ENCODE measurements at places on chromosomes 16 and 17.

GRCh38 chr16:3012246-3012645, 477 bp upstream of the CLDN9 start:
- no peak for DNase-seq
- H3K27ac ChIP-seq: no peak overlapping the region
- peaks cover 9% of the 10 kb centered on the region for H3K4me1 ChIP-seq
- H3K27me3 ChIP-seq: peaks cover 32% of the 10 kb centered on the region
- H3K36me3 ChIP-seq: no peaks in the 10 kb centered on the region
- no peak overlapping the region for H3K4me3 ChIP-seq

DNA sequence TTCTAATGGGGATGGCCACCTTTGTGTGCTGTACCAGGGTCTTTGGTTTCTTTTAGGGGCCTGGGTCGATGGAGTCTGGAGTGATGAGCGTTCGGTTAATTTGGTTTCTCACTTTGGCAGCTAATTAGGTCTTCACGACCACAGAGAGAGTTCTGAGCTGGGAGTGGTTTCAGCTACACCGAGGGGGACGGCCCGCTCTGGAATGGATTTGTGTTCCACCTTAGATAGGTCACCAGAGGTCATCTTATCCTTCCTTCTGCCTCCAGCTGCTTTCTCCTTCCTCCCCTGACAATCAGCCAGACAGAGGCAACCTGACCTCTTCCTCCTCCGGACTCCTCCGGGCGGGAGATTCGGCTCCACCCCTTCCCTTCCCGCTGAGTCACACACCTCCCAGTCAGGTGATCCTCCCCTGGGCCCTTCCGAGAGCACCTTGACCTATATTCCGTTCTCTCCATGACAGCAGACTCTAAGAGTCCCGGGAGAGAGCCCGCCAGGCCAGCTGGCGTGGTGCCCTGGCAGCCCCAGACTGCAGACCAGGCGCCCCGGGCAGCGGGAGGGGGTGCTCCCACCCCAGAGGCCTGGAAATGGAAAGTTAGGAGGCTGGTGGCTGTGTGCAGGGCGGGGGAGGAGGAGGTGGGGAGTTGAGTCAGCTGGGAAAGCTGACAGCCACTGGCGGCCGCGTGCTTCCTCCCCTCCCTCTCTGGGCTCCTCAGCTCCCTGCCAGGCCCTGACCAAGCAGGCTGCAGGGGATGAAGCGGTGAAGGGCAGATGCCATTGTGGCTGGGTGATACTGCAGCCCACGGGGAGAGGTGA, 44.7 kb downstream of the CHD9 start:
- peak overlapping the region; percentile 72 for H3K4me3 ChIP-seq
- peaks cover 55% of the 10 kb centered on the region for H3K4me1 ChIP-seq
- peaks cover 5% of the 10 kb centered on the region for H3K36me3 ChIP-seq
- H3K27me3 ChIP-seq: no peaks in the 10 kb centered on the region

GRCh38 chr17:75075597-75076336, 12.0 kb upstream of the SLC16A5 start:
- peaks cover 24% of the 10 kb centered on the region for H3K4me1 ChIP-seq
- no peaks in the 10 kb centered on the region for H3K27me3 ChIP-seq
- no peaks in the 10 kb centered on the region for H3K36me3 ChIP-seq
- DNase-seq: no peak
- no peak overlapping the region for H3K4me3 ChIP-seq
- H3K27ac ChIP-seq: no peak overlapping the region

DNA sequence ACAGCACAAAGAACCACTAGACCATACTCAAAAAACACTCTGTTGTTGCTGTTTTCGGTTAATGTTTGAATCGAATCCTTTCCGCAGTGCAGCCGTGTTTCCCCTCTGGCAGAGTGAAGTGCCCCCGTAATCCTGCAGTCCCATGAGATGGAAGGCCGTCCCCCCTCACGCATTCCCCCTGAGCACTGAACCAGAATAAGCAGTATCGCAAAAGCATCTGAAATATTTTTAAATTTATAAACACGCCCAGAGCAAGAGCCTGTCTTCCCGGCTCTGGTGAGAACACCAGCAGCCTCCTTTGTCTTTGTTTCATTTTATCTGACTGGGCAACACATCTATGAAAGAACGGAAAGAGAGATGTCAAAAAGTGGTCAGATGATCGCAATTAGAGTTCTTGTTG, 121.0 kb upstream of the ADAMTS18 start:
- no peak overlapping the region for H3K27ac ChIP-seq
- no peak overlapping the region for H3K4me3 ChIP-seq
- no peaks in the 10 kb centered on the region for H3K27me3 ChIP-seq
- H3K4me1 ChIP-seq: no peaks in the 10 kb centered on the region

DNA sequence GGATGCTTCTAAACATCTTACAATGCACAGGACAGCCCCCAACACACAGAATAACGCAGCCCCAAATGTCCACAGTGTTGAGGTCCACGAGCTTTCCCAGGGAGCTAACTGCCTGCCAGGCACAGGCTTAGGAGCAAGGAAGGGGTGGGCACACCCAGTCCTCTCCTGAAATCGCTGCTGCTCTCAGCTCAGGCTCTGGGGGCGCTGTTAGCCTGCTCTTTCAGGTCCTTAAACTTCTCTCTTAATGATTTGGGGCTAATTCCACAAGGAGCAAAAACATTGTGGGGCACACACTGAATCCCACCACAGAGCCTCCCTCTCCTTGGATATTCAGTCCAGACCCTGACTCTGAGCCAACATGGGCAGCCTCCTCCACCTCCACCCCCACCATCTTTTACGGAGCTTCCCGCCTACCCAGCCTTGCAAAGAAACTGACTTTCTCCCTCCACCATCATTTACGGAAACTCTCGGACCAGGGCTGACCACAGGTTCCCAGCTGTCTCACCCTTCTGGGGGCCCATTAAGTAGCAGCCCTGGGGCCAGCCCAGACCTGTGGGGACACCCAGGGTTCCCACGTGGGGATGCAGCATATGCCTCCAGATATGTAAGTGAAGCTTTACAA, 1.1 kb downstream of the CD300H start:
- peaks cover 4% of the 10 kb centered on the region for H3K4me1 ChIP-seq
- no peak for DNase-seq
- no peaks in the 10 kb centered on the region for H3K36me3 ChIP-seq
- H3K27ac ChIP-seq: no peak overlapping the region

DNA sequence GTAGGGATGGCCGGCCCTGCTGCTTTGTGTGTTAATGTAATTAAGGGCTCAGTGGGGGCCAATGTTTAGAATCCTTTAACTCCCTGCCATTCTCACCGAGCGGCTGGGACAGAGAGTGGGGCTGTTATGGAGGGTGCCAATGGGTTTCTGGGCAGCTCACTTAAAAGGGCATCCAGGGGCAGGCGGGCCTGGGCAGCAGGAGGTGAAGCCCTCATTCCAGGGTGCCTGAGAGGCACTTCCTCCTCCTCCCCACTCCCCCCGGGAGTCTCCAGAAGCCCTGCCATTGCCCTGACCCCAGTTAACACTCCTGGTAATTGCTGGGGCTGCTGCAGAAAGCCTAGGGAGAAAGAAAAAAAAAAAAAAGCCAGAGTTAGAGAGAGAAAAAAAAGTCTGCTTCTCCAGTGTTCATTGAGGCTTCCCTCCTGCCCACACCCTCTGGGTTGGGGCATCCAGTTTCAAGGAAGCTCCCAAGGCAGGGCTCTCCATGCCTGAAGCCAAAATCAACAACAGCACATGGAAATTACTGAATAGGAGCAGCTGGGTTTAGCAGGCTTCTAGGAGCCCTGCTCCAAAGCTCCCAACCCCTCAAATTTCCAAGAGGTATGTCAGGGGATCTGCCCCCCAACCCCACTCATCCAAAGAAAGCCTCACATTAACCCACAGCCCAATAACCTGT, 28.0 kb downstream of the CUEDC1 start:
- peak; percentile 88 for DNase-seq
- H3K36me3 ChIP-seq: no peaks in the 10 kb centered on the region
- H3K27me3 ChIP-seq: no peaks in the 10 kb centered on the region
- H3K27ac ChIP-seq: peak overlapping the region; percentile 56
- H3K4me3 ChIP-seq: no peak overlapping the region

- H3K4me3 ChIP-seq: no peak overlapping the region
- H3K27ac ChIP-seq: no peak overlapping the region
- no peaks in the 10 kb centered on the region for H3K4me1 ChIP-seq
- H3K36me3 ChIP-seq: no peaks in the 10 kb centered on the region
- DNase-seq: no peak
These were observed 54.7 kb upstream of the CRHR1 start for GRCh38 chr17:45729294-45729907.

- no peak overlapping the region for H3K4me3 ChIP-seq
- no peaks in the 10 kb centered on the region for H3K36me3 ChIP-seq
- no peak for DNase-seq
These were observed 6.9 kb upstream of the TEX2 start for GRCh38 chr17:64269687-64270649.

DNA sequence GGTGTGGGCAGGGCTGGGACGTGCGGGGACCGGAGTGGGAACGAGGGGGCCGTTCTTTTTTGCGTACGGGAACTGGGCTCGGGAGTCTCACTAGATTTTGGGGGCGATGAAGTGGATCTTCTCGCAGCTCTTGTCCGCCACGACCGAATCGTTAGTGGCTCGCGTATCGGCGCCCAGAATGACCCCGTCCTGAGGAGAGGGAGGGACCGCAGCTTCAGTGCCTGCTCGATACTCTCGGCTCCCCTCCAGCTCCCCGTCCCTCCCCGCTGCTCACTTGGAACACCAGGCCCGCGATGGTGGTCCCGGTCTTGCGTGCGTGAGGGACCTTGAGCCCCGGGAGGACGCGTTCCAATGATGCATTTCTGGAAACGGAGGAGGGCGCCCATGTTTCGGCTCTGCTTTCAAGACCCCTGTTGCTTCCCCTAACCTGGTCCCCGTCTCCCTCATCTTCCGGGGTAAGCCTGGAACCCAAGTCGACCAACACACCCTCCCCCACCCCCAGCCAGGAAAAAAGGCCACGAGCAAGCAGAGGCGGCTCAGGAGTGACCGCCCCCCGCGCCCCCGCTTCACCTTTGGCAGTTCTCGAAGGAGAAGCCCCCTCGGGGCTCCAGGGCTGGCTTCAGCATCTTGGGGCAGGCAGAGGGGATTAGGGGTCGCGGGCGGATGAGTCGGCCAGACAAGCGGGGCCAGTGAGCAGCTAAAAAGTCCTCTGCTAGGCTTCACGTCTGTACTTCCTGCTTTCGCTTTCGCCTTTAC, at the start of gene PSMB10:
Gene PSMB10, minus strand, starts transcription at position 727 of the 756 bp plus-strand sequence. Its CDS starts 101 bp downstream, at position 626.
- H3K4me3 ChIP-seq: peak within 1 kb of the TSS; percentile 98
- DNase-seq: no peak
- peaks cover 18% of the 10 kb centered on the region for H3K4me1 ChIP-seq
- H3K27ac ChIP-seq: peak within 1 kb of the TSS; percentile 98
- no peaks in the 10 kb centered on the region for H3K36me3 ChIP-seq
- no peaks in the 10 kb centered on the region for H3K27me3 ChIP-seq

DNA sequence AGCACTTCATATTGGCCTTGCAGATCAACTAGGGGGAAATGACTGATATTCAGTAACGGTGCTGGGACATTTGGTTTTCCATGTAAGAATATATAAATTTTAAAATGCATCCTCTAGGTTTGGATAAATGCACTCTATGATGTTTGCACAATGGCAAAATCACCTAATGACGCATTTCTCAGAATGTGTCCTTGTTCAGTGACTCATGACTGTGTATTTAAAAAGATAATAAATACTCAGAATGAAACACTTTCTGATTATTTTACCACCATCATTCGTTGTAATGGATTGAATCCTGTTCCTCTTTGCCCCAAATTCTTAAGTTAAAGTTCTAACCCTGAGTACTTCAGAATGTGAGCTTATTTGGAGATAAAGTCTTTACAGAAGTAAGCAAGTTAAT, 17.2 kb upstream of the ADGRG1 start:
- no peak for DNase-seq
- no peak overlapping the region for H3K4me3 ChIP-seq
- H3K27ac ChIP-seq: no peak overlapping the region
- no peaks in the 10 kb centered on the region for H3K36me3 ChIP-seq
- H3K4me1 ChIP-seq: no peaks in the 10 kb centered on the region

DNA sequence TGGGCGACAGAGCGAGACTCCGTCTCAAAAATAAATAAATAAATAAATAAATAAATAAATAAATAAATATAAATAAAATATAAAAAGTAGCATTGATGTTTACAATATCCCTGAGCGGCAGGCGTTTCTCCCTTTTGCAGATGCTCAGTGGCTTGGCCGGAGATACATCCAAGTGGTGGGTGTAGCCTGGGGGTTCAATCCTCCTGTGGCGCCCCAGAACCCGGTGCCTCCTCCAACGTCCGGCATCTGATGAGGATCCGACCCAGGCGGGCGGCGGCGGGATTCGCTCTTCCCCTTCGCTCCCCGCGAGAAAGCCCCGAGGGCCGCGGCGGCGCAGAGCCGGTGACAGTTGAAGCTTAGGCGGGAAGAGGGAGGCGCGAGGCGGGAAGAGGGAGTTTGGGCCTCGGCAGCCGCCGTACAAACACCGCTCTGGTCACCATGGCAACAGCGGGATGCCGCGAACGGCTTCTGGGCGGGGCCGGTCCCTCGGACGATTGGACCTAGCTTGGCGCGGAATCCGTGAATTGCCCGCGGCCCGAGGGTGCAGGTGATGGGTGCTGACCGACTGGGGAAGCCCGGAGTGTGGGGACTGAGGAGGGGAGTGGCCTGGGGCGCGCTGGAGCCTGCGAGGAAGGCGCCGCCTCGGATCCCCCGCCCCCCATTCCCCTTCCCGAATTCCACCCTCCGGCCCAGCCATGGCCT, 12.7 kb upstream of the ALDOA start:
- peaks cover 17% of the 10 kb centered on the region for H3K4me1 ChIP-seq
- no peaks in the 10 kb centered on the region for H3K27me3 ChIP-seq
- peak; percentile 97 for DNase-seq
- no peaks in the 10 kb centered on the region for H3K36me3 ChIP-seq
- H3K4me3 ChIP-seq: peak overlapping the region; percentile 88

DNA sequence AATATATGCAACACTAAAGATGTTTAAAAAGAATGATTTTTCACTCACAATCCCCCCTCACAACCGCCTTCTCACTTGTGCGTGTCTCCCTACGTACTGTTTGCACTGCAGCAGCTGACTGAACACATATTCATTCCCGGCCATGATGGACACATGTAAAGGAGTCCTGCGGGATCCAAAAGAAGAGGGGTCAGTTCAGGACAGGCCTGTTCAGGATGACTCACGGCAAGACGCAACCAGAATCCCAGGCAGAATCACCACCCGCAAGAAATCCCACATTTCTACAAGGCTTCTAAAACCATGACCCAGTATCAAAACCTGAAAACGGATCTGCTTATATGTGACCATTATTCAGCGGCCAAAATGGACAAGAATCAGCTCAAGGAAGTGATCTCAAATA, 52.3 kb downstream of the CYB5D2 start:
- H3K27ac ChIP-seq: peak overlapping the region; percentile 76
- peak overlapping the region; percentile 21 for H3K4me3 ChIP-seq
- DNase-seq: no peak
- no peaks in the 10 kb centered on the region for H3K27me3 ChIP-seq

GRCh38 chr16:73129455-73129854, 81.5 kb upstream of the ZFHX3 start:
- H3K27ac ChIP-seq: no peak overlapping the region
- no peaks in the 10 kb centered on the region for H3K36me3 ChIP-seq
- H3K4me3 ChIP-seq: no peak overlapping the region
- peaks cover 13% of the 10 kb centered on the region for H3K4me1 ChIP-seq

DNA sequence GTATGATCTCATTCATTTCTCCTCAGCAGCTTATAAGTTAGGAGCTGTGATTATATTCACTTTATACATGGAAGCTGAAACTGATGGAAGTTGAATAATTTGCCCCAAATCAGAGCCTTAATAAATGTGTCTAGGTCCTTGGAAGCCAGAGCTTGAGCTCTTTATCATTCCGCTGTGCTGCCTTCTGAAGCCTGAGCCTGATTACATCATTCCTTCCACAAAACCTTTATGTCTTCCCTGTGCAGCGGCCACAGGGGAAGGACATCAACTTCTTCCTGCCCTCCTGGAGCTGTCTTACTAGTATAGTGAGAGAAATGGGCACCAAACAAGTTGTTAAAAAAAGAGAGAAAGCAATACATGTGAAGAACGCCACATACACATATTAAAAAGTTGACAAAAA, 6.8 kb downstream of the TNRC6C start:
- peaks cover 33% of the 10 kb centered on the region for H3K4me1 ChIP-seq
- DNase-seq: no peak
- H3K36me3 ChIP-seq: no peaks in the 10 kb centered on the region
- no peaks in the 10 kb centered on the region for H3K27me3 ChIP-seq
- H3K4me3 ChIP-seq: no peak overlapping the region
